ENCODE measurements at places on chromosomes 16 and 17.

DNA sequence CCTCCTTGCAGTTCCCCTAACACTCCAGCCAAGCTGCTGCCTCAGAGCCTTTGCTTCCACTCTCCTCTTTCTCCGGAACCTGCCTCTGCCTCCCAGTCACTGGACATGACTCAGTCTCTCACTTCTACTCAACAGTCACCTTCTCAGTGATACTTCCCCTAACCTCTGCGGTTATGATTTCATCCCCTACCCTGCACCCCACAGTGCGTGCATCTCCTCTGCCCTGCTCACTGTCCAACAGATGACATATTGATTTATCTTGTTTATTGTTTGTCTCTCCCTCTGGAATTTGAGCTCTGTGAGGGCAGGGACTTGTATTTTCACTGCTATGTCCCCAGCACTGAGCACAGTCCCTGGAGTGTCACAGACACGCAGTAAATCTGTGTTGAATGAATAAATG is 100.7 kb downstream of the CYLD start:
- no peak for DNase-seq

- peak; percentile 89 for DNase-seq
Observed at GRCh38 chr16:53207810-53208752, 153.3 kb downstream of the CHD9 start.

DNA sequence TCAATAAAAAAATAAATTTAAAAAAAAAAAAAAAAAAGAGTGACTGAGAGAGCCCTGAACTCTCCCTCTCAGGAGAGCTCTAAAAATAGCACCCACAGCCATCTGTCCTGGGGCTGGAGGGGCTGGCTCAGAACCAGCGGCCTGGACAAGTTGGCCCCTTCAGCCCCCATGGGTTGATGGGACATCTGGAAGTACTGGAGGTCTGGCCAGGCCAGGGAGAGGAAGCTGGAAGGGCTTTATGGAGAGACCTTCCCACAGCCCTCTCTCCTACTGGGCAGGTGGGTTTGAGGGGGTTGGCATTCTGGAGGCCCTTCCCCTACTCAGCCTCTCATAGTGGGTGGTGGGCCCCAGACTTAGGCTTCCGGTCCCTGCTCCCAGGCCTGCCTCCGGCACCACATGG is 93.7 kb upstream of the TMEM97 start:
- DNase-seq, result no peak

DNA sequence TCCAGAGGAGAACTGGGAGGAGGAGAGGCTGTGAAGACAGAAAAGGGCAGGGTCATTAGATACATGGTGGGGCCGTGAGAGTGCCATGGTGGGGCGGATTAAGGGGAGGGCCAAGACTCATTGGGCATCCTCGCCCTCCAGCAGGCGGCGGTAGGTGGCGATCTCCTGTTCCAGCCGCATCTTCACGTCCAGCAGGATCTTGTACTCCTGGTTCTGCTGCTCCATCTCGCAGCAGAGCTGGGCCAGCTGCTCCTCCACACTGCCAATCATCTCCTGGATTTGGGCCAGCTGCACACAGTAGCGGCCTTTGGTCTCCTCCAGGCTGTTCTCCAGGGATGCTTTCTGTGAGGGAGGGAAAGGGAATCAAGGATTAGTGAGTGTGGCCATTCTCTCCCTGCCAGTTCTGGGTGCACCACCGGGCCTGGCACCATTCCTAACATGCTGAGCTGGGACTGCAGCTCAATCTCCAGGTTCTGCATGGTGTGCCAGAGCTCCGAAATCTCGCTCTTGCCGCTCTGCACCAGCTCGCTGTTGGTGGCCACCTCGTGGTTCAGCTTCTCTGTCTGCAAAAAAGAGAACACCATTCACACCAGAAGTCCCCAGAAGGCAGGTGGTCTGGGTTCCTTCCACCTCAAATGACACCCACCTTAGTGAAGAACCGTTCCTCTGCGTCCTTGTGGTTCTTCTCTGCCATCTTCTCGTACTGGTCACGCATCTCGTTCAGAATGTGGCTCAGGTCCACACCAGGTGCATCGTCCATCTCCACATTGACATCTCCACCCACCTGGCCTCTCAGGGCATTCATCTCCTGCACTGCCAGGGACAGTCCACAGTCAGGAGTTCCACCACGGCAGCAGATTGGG is 129.0 kb downstream of the CCDC144A start:
- DNase-seq, result no peak

DNA sequence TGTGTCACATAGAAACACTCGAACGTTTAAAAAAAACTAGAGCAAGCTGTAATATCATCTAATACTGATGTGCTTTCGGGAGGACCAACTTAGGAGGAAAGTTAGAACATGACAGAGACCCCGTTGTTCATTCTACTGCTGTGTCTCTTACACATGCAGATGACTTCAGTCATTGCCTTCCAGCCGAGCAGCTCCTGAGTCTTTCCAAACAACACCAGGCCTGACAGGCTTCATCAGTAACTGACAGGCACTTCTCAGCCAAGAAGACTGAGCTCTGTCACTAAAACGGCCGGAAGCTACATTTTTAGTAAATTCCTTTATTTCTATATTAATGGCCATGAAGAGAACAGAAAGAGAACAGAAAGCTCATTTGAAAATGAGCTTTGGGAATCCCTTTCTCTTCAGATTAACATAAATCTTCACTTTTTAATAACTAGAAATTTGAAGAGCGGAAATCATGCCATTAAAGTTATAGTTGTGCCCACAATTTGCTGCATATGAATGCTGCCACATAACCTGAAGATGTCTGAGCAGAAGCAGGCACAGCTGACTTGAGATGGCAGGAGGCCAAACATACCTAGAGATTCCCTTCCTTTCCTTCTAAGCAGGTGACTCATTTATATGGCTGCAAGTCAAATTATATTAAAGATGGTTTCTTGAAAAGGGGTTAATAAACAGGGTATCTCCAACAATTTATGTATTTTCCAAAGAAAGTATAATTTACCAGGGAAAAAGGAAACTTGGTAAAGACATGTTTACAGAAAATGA is 148.9 kb downstream of the ITFG1 start:
- DNase-seq, result peak; percentile 12

GRCh38 chr17:40122136-40122998 is 596 bp downstream of the MSL1 start:
- DNase-seq, result peak; percentile 83

GRCh38 chr17:39736319-39737165 is 1.2 kb upstream of the GRB7 start:
- no peak for DNase-seq

GRCh38 chr16:27441998-27442397 is 40.0 kb downstream of the IL21R start:
- no peak for DNase-seq

DNA sequence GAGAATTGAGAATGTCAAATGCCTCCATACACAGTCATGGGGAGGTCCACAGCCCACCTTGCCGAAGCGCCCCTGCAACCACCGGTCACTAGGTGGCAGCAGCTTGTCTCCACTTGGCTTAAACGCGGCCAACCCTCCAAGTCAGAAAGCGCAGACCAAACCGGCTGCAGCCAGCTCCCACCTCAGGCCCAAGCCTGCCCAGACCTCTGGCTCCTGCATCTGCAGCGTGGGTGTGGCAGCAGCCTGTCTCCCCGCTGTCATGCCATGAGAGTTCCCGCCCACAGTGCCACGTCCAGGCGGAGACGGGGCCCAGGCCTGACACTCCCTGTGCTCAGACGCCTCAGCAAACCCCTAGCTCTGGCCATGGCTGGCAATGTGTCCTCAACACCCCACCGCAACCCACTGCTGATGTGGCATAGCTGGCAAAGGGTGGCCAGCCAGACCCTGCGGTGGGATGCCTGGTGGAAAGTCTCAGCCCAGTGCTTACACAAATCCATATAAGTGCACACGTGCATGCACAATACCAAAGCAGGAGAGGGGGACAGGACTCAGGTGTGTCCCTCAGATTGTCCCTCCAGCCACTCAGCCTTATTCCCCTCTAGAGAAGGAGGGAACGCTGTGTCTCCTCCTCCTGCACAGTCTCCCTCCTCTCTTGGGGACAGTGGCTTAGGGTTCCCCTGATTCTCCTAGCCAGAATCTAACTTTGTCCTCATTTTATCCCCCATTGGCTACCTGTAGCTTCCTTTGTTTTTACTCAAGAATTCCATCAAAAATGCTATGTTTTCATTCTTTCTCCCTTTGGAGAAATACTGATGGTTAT is 10.9 kb downstream of the COPZ2 start:
- peak; percentile 99 for DNase-seq

- peak; percentile 12 for DNase-seq
Observed at GRCh38 chr16:30923554-30924075, at the start of gene FBXL19. Gene FBXL19, plus strand, starts transcription at chr16:30923572. Its CDS starts 2,183 bp downstream, at chr16:30925755.

DNA sequence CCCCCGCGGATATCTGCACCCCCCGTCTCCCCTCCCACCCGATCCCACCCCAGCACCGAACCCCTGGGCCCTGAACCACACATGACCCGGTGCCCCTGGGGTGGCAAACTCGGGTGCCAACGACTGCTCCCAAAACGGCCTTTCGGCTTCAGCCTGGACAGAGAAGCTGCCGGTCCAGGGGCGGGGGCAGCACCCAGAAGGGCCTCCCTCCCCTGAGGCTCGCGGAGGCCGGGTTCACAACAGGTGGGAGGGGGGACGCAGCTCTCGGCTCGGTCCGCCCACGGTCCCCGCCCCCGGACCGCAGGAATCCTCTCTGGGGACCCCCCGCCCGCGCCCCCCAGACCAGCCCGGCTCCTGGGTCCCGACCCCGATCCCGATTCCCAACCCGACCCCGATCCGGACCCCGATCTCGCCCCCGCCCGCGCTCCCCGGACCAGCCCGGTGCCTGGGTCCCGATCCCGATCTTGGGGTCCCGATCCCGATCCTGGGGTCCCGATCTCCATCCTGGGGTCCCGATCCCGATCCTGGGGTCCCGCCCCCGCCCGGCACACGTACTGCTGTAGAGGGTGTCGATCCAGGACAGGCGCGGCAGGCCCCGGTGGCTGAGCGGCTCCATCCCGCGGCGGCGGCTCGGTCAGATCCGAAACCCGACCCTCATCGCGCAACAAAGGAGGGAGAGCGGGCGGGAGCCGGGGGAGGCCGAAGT is 516 bp downstream of the ABR start:
- peak; percentile 66 for DNase-seq
